ENCODE measurements at places on chromosomes 6 and 20. TPM values are rescaled to one million over a fixed set of nuclear protein-coding genes. Genes with fewer than 3 reads are reported as not detected.

GRCh38 chr6:12594530-12594893 is 122.1 kb upstream of the PHACTR1 start:
- no peak for DNase-seq

The RNF182 gene
- total RNA-seq, result not detected

The PHACTR1 gene
- 0.58 TPM for total RNA-seq

- no peak for DNase-seq
These were observed 28.3 kb upstream of the B4GALT5 start for GRCh38 chr20:49741977-49742376.

All from activated naive CD8-positive, alpha-beta T cell treated with anti-CD3 and anti-CD28 coated beads for 36 hours (primary cell).